Activated CD8-positive, alpha-beta memory T cell treated with anti-CD3 and anti-CD28 coated beads, Interleukin-2, amount 50 U/mL, for 4 hours (primary cell): ENCODE measurements at places on chromosomes 12 and 14.
A peak's percentile ranks its signal among the peaks of the same experiment; 100 is the strongest.

DNA sequence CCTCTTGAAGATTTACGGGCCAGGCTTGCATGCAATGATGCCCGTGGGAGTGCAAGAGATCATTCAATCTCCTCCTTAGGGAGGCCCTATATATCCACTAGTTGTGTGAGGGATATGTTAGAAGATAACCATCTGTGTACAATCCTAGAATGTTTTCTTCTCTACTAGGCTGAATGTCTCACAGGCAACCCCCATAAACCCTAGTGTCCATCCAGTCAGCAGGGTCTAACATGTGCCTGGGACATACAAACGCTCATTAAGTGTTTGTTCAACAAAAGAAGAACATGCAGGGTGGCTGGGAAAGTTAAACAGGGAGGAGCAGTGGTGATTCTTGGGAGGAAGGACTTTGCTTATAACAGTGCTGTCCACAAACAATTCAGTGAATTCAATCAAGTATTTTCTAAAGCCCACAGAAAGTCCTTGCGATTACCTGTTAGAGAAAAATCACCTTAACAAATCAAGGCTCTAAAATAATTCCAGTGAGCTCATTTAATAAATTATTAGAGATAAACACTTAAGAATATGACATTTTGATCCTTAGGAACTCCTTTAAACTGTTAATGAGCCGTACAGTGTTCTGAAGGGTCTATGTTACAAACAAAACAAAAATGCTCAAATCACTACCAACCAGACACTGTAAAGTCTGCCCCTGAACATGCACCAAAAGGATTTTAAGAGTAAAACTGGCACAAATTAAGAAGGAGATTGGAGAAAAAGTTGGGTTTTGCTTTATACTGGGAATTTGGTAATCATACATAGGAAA, 96.6 kb upstream of the FERMT2 start:
- DNase-seq: no peak

- peak; percentile 60 for DNase-seq
Measured at GRCh38 chr14:90397425-90398314, 841 bp downstream of the CALM1 start.

DNA sequence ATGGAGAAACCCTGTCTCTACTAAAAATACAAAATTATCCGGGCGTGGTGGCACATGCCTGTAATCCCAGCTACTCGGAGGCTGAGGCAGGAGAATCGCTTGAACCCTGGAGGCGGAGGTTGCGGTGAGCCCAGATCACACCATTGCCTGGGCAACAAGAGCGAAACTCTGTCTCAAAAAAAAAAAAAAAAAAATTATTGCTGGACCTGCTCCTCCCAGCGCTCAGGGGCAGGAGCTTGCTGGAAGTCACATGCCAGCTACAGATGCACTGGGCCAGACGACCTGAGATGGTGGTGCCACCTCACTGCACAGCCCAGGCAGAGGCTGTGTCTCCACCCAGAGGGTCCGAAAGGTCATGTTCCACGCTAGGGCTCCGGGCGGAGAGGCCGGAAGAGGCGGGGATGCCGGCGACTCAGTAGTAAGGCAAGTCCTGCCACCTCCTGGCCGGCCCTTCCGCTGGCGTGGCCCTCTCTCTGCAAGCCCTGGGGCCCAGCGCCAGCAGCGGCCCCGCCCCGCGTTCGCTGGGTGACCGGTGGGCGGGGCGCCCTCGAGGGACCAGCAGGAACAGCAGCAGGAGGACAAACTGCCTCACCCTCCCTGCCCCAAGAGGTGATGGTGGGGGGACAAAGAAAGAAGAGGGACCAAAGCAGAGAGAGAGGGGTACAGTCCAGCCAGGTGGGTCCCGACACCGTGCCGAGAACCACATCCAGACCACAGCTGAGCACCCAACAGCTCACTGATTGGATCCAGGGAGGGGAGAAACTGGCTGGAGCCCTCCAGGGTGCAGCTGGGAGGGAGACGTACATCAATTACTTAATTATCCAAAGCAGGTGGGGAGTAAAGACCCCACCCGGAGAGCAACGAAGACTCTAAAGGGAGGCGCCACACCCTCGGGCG, 3.6 kb upstream of the RHOF start:
- no peak for DNase-seq

GRCh38 chr12:106976668-106977067, 10.3 kb downstream of the MTERF2 start:
- DNase-seq: no peak

DNA sequence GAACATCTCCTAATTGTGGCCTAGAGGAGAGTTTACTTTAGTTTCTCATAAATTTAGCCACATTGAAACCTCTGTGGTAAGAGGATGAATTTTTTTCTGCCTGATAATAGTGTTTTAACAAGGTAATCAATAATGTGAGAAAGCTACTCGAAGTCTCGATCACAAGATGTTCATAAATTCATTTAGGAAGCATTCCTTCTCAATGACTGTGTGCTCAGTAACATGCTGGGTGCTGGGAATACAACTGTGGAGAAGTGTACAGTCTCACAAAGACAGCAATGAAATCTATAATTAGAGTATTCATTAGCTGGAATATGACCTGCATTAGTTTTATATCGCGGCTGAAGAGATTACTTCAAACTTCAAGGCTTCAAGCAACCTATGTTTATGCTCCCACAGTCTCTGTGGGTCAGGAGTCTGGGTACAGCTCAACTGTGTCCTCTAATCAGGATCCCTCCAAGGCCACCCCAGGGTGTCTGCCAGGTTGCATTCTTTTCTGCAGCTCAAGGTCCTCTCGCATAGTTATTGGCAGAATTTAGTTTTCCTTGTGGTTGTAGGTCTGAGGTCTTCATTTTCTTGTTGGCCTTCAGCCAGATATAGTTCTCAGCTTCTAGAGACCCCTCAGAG, 167.6 kb downstream of the ANO4 start:
- no peak for DNase-seq

DNA sequence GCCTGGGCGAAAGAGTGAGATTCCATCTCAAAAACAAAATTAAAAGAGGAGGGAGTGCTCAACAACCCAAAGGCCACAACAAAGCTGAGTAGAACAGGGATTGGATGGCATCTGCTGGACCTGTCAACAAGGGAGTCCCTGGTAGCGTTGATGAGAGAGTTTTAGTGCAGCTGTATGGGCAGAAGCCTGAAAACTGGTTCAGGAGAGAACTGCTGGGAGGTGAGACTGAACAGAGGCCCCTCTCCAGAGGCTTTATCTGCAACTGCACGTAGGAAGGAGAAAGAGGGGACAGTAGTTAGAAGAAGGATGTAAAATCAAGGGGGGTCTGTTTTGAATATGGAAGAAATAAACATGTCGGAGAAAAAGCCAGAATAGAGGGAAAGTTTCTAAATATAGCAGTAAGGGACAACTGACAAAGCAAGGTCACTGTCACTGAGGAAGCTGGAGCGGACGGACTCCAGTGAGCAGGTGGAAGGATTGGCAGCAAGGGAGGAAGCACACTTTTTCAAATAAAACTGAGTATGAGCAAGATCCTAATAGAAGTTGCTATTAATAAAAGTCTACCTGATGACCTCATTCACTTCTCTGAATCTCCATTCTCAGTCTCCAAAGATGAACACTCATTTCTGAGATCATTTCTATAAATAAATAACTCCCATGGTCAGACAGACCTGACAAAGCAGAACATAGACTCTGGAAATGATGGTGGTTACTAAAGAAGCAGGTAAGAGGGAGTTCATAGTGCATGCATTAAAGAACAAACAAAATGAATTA, 11.8 kb upstream of the ATF1 start:
- no peak for DNase-seq

DNA sequence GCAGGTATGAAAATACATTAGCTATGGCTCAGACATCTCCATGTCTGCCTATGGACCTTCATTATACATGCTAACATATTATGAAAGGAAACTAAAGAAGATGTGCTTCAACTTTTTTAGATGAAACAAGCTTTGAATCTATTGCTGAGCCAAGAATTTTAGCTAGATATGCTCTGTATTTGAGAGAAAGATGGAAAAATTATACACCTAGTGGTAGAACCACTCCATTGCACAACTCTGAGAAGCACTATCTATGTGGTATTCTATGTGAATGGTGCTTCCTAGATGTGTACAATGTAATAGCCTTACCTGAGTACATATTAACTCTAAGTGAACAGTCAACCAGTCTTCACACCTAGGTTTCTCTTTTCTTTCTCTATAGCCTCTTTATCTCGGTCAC, 17.3 kb downstream of the EPYC start:
- no peak for DNase-seq

DNA sequence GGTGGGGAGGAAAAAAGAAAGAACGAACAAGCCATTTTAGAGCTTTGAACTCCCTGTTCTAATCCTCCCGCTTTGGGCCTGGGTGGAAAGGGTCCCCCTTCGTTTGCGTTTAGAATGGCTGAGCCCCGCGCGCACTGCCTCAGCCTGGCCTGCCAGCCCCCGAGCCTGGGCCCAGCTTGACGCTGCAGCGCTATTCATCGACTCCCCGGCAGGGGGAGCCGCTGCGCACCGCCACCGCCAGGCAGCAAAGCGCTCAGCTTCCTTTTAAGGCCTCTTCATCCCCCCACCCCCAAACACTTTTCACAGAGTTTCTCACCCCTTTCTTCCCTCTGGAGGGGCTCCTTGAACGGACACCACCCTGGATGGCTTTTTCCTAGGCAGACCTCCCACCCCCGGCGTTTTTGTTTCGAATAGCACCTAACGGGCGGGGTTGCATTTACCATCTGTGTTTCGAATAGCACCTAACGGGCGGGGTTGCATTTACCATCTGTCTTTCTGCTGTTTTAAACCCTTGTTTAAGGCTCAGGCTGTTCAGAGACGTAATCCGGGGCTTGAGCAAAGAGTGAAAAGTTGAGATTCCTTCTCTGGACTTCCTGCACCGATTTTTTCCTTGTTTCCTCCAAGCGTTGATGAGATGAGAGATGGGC, 56.4 kb upstream of the PIWIL1 start:
- DNase-seq: peak; percentile 20

DNA sequence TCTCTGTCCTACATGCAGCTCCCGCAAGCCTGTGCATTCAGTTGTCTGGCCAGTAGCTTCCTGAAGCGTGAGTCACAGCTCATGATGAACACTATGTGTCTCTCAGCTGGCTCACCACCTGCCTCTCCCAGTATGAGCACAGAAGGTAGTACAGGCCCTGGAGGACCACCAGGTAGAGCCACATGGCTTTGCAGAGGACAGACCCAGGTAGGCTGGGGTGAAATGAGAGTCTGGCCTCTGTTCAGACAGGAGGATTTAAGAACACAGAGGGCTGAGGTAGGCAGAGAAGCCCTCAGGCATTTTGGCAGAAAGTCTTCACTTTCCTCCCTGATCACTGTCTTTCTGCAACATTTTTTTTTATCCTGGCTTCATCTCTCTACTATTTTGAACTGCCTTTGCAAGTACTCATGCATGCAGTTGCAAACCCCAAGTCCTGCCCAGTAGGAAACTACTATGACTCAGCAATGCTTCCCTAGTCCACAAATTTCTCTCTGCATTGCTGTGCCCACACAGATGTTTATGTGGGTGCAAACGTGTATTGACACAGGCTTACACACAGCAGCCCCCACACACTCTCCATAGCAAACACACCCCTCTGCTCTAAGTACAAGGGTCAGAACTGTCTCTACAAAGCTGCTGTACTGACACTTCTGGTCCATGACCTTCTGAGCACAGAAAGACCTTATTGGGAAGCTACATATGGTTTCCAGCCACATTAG, 7.2 kb upstream of the SDR9C7 start:
- DNase-seq: no peak

GRCh38 chr14:24321212-24321975, 10.1 kb downstream of the LTB4R start:
- DNase-seq: no peak

GRCh38 chr14:91277546-91278382, 33.3 kb upstream of the GPR68 start:
- no peak for DNase-seq

- no peak for DNase-seq
Measured at GRCh38 chr12:42725809-42726208, 136.3 kb upstream of the PRICKLE1 start.
